ENCODE measurements at places on chromosomes 12 and 14.

DNA sequence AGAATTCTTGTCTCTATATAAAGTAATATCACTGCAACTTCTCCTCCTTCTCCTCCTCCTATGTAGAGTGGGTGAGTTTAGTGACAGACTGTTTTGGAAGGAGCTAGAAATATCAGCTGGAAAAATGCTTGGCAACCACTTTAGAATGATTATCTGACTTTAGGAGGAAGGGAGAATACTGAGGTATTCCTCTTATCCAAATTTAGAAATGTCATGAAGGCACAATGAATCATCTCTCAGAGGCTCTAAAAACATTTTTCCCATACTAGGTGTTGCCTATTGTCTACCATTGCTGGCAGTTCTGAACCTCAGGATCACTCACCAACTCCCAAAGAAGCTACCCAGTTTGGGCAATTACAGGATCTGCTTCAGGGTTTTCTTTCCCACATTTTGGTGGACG is 306.6 kb upstream of the ATP2B1 start:
- DNase-seq: no peak

DNA sequence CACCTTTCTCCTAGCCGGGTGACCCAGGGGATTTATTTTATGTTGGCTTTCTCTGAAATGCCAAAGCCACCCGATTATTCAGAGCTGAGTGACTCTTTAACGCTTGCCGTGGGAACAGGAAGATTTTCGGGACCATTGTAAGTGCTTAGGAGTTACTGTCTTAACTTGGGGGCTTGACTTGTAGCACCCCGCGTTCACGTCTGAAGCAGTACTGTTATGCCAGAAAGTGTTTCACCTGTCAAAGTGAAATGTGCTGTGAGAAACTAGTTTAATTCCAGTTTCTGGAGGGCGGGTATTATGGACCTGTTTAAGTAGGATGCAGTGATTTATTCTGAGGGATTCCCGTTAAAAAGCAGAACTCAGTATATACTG is 218 bp downstream of the LYSET start:
- no peak for DNase-seq

DNA sequence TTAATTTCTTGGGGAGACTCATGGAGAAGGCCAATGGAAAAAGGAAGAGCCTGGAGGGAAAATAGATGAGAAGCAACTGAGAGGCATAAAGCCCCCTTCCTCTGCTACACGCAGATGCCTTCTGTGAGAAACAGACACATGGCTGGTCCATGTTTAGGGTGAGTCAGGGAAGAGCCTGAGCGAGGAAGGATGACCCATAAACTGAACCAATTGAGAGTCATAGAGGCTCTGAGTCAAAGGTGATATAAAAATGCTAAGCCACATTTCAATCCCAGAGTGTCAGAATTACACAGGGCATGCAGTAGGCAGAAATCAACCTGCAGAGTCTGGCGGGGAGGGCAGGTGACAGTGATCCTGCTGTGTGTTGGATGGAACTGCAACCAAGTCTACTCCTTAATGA is 30.1 kb upstream of the NEDD1 start:
- DNase-seq: no peak

GRCh38 chr12:94416613-94417012 is 43.1 kb downstream of the CEP83 start:
- peak; percentile 17 for DNase-seq

DNA sequence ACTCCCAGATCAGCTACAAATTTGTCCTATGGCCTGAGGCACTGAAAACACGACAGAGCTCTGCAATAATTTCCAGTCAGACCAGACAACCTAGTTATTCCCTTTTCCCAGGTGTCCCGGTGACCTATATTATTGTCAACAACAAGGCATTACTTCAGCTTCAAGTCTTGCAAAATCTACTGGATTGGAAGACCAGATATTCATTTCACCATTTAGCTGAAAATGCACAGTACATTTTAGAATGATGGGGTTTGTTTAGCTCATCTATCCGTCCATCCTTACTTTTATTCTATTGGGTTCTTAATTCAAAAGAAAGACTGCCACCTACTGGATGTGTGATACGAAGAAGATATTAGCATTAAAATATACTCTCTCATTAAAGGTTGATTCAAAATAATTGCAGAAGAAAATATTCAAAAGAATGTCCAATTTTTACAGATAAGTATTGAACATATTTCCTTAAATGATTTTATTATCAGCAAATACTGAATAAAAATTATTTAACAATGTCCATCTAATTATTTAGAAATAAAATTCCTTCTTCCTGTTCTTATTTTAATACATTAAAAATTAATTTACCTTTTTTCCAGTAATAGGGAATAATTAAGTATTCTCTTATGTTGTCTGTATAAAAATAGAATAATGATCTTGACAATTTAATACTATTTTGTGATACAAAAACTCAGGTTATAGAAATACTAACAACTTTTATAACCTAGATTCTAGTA is 244.9 kb upstream of the LRIG3 start:
- peak; percentile 76 for DNase-seq

- DNase-seq: no peak
Measured at GRCh38 chr12:53173085-53173715, 7.3 kb upstream of the ZNF740 start.

DNA sequence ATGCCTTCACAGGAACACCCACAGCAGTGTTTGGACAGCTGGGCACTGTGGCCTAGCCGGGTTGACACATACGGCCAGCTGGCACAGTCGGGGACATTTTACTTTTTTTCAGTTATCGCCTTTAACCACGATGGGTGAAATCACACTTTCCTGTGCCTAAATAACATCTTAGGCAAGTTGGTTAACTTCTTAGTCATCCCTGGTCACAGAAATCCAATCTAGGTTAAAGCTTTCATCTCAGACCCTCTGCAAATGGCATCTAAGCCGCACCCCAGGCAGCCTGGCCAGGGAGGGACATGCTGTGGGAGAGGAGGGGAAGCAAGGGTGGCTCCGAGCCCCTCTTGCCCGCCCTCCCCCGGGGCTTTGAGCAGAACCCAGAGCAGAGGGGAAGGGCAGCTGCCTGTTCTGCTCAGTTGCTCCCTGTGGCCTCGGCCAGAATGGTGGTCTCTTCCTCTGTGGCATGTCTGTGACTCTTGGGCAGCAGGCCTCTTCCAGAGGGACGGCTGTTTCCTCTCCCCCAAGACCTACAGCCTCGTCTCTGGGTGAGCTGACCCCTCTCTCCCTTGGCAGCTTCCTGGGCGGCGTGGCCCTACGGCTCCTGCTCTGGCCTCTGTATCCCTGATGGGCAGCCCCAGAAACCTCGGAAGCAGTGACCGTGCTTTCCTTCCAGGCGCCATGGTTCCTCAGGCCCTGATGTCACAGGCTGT is 85.4 kb upstream of the DYNC1H1 start:
- no peak for DNase-seq

GRCh38 chr14:102212356-102212755 is 72.7 kb downstream of the WDR20 start:
- DNase-seq: no peak

DNA sequence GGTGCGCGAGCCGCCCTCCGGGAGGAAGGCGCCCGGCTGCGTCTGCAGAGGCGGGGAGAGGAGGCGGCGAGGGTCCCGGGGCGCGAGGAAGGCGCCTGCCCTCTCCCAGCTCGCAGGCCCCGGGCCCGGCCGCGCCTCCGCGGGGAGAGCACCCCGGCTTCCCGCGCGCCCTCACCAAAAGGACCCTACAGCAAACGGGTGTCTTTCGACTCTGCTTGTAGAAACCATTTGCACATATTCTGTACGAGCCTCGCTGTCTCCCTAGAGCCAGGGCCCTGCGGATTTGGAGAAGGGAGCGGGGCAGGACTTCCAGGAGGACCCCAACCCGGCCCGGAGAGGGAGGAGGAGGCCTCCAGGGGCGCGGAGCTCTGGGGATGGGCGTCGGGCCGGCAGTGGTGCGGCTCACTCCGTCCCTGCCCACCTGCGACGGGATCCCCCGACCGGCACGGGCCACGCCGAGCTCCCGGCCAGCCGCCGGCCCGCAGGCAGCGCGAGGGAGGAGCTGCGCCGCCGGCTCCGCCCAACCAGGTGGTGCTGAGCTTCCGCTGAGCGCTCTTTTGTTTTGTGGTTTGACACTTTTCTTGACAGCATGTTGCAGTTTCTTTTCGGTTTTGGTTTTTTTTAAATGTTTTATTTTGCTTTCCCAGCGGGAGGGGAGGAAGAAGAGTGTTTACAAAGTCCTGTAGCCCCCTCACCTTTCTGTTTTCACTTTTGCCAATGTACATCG is 103.3 kb upstream of the FKBP4 start:
- DNase-seq: peak; percentile 72

DNA sequence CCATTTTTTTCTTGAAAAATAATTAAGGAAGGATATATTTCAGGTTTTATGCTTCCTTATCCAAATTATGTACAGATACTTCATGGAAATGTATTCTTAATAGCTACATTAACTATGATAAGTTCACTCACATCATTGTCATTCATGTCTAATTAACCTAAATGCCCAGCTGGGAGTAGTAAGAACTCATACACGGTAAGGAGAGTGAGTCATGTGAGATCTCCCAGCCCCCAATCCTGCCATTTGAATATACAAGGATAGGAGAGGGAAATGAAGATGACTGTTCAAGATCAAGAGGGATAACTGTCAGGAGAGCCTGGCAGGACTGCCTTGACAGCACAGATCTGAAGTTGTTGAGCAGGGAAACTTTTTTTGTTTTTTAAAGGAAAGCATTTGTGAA is 343.4 kb upstream of the USP15 start:
- peak; percentile 2 for DNase-seq

- no peak for DNase-seq
Measured at GRCh38 chr14:86364634-86365033, 834.7 kb downstream of the FLRT2 start.

- no peak for DNase-seq
Measured at GRCh38 chr14:61706096-61706690, 10.9 kb downstream of the HIF1A start.

GRCh38 chr12:24889411-24889810 is 59.5 kb downstream of the BCAT1 start:
- DNase-seq: no peak

DNA sequence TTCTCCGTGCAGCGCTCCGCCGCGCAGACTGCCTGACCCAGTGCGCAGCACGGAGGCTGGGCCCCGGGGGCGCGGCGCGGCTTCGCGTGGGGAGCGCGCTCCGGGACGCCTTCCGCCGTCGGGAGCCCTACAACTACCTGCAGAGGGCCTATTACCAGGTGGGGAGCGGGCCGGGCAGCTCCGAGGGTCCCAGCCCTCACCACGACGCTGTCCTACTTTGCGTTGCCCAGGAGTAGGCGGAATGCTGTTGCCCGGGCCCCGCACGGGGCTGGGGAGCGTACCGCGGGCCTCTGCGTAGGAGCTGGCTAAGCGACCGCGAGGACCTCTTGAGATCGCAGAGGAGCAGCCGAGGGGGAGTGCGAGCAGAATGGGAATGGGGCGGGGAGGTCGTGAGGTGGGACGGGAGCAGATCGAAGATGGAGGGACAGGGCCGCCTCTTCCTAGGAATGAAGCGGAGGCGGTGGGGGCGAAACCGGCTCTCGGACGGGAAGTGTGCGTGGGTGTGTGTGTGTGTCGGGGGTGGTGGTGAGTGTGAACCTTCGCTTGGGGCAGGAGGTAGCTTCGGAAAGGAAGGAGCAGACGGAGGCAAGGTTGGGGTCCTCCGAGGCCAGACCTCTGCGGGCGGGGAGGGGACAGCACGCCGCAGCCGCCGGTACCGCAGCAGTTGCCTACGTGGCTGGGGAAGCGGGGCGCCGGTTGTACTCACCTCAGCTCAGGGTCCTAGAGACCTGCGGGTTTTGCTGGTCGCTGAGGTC is 751 bp downstream of the P3H3 start:
- DNase-seq: peak; percentile 89

GRCh38 chr12:3078086-3078820 is 1.1 kb downstream of the TSPAN9 start:
- DNase-seq: peak; percentile 54

DNA sequence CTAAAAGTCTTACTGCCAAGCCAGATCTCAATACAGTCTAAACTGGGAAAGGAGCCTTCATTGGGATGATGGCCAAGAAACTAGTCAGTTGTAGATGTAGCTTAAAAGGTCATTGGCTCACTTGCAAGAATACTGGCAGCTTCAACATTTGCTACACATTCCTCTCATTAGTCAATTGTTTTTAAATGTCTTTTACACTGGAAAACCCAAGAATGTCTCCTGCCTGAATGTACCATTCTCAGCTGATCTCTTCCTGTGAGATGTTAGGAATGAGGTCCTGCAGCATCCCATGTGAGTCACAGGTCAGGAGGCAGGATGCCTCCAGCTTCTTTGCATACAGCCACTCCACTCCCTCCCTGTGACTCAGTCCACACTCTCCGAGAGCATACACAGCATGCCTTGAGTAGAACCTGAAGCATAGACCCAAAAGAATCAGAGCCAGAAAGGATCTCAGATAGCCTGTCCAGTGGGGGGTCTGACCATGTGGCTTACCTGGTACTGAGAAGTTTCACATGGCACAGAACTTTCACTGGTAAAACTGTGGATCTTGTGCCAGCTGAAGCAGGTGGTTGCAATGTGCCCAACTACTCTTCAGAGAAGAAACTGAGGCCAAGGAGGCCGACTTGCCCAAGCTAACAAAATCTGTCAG is 56.0 kb upstream of the HECTD1 start:
- DNase-seq: no peak

GRCh38 chr12:78559416-78559815 is 305.2 kb upstream of the SYT1 start:
- no peak for DNase-seq

- no peak for DNase-seq
Measured at GRCh38 chr14:79265366-79265946, 945.8 kb downstream of the DIO2 start.

- no peak for DNase-seq
Measured at GRCh38 chr14:78075555-78076277, 94.5 kb upstream of the NRXN3 start.

GRCh38 chr12:118327391-118327790 is 45.3 kb downstream of the TAOK3 start:
- DNase-seq: no peak

- no peak for DNase-seq
Measured at GRCh38 chr14:66041582-66041981, 444.6 kb upstream of the CCDC196 start.

DNA sequence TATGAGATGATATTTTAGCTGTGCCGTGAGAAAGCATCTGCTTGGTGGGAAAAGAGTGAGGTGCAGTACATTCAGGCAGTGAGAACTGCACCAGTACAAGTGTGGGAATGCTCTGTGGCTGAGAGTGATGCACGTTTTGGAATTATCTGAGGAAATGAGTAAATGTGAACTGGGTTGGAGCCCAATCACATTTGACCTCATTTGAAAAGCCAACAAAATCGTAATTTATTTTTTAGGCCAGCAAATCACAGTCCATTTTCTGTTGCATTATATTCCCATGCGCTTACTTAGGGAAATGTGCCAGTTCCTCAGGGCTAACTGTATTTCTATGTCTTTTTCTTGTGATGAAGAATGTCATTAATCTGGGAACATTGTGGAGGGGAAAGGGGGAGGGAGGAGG is 77.3 kb downstream of the SNAPC1 start:
- no peak for DNase-seq

- no peak for DNase-seq
Measured at GRCh38 chr12:111181143-111181726, 187.7 kb downstream of the PHETA1 start.

- no peak for DNase-seq
Measured at GRCh38 chr12:103858953-103859601, 18.0 kb upstream of the NT5DC3 start.

- peak; percentile 48 for DNase-seq
Measured at GRCh38 chr12:113077057-113077858, 20.7 kb downstream of the DTX1 start.

DNA sequence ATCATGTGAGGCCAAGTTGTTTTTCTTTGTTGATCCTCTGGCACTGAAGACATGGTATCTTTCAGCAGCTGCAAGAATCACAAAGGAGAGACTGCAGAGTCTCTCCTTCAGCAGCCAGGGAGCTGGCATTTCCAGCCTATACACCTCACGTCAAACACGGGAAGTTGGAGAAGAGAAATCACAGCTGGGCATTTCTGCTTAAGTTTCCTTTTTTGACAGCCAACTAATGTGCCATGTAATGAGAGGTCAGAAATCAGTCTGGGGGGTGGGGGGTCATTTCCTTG is 28.3 kb downstream of the PHLDA1 start:
- peak; percentile 28 for DNase-seq
